Fibroblast of the aortic adventitia (primary cell): ENCODE measurements at places on chromosomes 2 and 18. TPM values are rescaled to one million over a fixed set of nuclear protein-coding genes. Genes with fewer than 3 reads are reported as not detected.

DNA sequence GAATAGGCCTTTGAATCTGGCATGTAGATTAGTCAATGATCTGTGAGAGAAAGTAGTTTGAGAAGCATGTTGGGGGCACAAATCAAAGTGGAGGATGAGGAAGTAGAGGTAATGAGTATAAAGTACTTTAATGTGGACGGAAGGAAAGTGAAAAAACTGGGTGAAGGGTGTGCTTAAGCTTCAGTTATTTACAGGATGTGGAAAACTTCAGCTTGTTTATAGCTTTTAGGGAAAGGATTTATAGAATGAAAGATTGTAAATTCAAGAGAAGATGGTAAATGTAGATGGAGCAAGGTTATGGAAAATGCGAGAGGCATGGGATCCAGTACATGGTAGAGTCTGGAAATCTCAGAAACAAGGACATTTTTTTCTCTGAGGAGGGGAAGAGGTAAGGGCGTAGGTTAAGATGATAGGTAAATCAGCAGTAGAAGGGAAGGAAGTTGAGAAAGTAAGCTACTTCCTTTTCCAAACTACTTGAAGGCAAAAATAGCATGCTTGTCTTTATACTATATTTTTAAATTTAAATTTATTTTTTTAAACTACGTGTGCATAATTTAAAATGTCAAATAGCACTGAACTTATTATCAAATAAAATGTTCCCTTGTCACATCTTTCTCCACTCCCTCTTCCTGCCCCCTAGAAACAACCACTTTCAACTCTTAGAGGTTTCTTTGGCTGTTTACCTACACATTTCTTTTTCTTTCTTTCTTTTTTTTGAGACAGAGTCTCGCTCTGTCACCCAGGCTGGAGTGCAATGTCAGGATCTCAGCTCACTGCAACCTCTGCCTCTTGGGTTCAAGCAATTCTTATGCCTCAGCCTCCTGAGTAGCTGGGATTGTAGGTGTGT is 8.5 kb downstream of the FAM117B start:
- no peak for DNase-seq

GRCh38 chr18:55534547-55534946 is 53.4 kb downstream of the TCF4 start:
- DNase-seq: no peak

DNA sequence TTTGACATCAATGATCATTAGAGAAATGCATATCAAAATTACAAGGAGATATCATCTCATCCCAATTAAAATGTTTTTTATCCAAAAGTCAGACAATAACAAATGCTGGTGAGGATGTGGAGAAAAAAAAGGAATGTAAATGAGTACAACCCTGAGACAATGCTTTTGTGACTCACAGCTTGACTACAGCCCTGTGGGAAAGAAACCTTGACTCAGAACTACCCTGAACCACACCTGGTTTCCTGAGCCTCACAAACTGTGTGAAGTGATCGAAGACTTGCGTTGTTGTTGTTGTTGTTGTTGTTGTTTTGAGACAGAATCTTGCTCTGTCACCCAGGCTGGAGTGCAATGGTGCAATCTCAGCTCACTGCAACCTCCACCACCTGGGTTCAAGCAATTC is 266.6 kb upstream of the MYT1L start:
- no peak for DNase-seq

DNA sequence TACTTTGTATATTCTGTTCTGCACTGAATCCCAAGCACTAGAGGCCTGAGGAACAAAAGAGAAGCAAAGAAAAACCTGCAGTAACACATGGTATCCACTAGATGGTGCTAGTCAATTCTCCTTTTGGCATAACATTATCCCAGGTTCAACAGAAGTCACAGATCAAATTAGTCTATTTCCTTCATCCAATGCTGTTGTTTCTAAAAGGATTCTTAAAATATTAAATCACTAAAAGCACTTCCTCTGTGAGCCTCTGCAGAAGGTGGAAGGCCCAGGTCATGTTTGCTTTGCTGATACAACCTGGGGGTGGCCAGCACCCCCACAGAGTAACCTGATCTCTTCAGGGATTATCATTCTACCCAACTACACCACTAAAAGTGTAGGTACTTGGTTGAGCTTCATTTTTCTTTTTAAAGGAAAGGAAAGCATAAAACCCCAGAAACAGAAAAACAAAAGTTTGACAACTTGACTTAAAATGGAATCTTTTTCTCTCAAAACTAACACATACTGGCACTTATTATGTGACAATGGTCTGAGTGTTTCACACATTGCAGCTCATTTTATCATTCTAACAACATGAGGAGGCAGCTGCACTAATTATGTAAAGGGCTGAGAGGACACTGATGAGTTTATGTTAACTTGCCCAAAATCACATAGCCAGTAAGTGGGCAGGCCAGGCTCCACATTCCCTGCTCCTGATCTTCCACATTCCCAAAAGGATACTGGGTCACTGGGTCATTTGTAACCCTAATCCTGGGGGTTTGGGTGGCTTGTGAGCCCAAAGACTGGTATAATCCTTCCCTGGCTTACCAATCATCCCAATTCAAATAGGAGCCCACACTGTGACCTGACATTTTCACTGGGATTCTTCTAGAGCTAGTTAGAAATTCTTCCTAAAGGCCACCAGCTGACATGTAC is 66.8 kb upstream of the DNER start:
- peak; percentile 72 for DNase-seq

- peak; percentile 69 for DNase-seq
Measured at GRCh38 chr2:54665436-54665856, 58.0 kb upstream of the EML6 start.

GRCh38 chr18:47877892-47878291 is 52.6 kb downstream of the SMAD2 start:
- DNase-seq: no peak

DNA sequence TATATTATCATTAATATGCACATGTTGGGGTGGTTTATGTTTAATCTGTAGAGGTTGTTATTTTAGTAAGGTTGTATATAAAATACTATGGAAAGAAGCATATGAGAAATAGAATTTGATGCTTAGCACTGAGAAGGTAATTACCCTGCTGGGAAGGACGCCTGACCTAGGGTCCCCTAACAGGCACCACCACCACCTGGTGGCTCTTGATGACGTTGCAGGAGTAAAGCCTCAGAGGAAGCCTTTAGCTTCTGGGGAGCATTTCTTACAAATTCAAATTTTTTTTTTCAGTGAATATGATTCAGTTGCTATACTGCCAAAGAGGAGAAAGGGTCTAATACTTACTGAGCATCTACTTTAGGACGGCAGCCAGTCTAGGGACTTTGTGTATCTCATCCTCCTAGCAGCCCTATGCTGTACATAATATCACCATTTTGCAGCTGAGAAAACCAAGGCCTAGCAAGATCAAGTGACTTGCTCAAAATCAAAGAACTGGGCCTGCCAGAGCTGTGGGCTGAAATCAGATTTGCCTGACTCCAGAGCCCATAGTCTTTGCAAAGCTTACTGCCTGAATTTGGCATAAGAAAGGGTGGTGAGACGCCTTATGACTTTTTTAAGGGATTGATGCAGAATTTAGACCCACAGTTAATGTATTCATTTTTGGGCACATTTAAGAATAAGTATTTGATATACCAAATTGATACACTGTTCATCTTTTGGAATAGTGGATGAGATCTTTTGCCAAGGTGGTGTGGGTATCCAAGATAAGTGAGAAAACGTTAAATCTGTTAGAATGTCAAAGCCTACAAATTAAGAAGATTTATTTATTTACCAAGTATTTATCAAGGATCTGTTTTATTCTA is 78.8 kb upstream of the GAREM1 start:
- DNase-seq: peak; percentile 56

- peak; percentile 71 for DNase-seq
Measured at GRCh38 chr2:211745295-211746097, 793.1 kb downstream of the ERBB4 start.

GRCh38 chr18:79801217-79801616 is 3.5 kb downstream of the KCNG2 start:
- no peak for DNase-seq

DNA sequence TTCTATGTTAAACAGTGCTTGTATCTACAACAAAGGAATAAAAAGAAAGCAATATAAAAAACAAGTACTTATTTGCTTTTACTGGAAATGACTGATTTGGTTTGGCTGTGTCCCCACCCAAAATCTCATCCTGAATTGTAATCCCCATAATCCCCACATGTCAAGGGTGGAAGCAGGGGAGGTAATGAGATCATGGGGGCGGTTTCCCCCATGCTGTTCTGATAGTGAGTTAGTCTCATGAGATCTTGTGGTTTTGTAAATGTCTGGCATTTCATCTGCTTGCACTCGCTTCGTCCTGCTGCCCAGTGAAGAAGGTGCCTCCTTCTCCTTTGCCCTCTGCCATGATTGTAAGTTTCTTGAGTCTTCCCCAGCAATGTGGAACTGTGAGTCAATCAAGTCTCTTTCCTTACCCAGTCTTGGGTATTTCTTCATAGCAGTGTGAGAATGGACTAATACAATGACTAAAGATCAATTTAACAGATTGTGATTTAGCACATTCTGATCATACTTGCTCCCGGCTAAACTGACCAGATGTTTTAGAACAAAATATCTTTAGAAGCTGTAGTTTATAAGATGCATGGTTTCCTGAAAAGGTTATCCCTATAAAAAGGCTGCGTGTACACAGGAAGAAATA is 19.9 kb downstream of the PTH2R start:
- DNase-seq: no peak

GRCh38 chr2:46684661-46685060 is 205.3 kb downstream of the TMEM247 start:
- no peak for DNase-seq

GRCh38 chr2:21043744-21044532 is at the start of gene APOB:
APOB (minus strand) TSS chr2:21044073; CDS start chr2:21043945, 128 bp downstream.
- DNase-seq: no peak

GRCh38 chr18:35141077-35141476 is 99.8 kb upstream of the ZNF397 start:
- no peak for DNase-seq

DNA sequence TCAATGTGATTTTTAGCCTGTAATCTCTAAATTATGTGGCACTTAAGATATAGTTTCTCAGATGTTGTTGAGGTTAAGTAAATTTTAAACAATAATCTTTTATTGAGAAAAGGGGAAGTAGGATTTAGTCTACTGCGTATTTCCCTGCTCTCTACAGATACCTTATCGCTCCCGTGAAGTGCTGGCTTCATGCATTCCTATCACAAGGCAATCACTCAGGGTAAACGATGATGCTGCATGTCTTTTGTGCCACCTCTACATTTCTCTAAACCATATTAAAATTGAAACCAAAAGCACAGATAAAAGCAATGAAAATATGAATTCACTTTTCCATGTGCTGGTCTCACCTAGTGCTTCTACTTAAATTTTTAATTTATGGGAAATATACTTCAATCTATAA is 14.4 kb upstream of the RPE start:
- no peak for DNase-seq

GRCh38 chr2:138333677-138334076 is 167.9 kb upstream of the SPOPL start:
- DNase-seq: no peak

DNA sequence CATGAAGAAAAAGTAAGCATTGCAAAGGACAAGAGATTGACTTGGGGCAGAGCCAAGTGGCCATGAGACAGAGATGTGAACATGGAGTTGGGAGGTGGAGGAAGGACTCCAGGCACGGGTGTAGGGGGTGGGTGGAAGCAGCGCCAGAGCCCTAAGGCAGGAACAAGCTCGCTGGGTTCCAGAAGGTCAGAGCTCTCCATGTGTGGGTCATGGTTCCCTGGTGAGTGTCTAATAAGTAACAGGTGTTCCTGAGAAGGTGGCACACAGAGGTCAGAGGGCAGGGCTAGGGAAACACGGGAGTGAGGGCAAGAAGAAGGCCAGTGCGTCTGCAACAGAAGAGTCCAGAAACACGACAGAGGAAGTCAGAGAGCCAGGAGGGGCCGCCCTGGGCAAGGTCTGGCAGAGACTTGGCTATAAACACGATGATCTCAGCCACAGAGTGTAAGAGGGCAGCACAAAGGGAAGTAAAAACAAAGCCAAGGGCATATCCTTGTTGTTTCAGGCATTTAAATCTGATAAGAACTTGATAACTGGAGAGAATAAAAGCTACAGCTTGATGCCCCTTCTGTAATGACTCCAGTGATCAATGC is 260.8 kb downstream of the TGIF1 start:
- peak; percentile 39 for DNase-seq

GRCh38 chr2:71664161-71664560 is 210.8 kb downstream of the DYSF start:
- no peak for DNase-seq

- peak; percentile 80 for DNase-seq
Measured at GRCh38 chr2:234564699-234565098, 67.8 kb upstream of the ARL4C start.

- no peak for DNase-seq
Measured at GRCh38 chr2:96756788-96757476, 3.8 kb upstream of the CNNM4 start.

- DNase-seq: no peak
Measured at GRCh38 chr2:62383846-62384245, 122.1 kb downstream of the TMEM17 start.

- DNase-seq: no peak
Measured at GRCh38 chr2:109535217-109535946, 78.4 kb downstream of the SEPTIN10 start.

DNA sequence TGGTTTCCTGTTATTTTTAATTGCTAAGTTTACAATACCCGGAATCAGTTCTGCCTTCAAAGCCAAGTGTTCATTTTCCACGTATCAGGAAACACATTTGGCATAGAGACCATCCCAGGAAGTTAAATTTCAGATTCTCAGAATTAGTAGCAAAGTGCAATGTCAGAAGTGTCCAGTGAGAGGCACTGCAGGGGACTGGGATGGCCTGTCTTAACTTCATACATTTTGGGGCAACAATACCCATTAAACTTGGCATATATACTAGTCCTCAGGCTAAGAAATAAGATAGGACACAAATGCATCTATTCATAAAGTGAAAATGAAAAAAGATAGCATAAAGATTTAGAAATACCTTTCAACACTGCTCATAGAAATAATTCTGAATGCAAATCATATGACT is 1.5 kb upstream of the IL1RL2 start:
- DNase-seq: peak; percentile 65

GRCh38 chr2:23283-23682 is 23.0 kb downstream of the FAM110C start:
- no peak for DNase-seq

DNA sequence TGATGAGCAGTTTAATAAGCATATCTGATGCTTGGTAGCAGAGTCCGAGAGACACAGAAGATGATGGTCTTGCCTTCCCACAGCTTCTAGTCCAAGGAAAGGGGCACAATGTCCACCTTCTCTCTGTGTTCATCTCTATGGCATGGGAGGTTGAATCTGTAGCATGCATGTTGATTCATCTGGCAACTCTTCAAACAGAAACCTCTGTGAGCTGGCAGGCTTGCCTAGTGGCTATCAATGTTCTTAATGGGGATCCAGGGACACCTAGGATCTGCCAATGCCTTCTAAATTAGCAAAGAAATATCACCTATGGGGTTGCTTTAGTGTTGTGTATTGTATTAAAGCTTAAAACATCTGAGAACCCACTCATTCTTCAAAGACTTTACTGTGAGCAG is 170.8 kb downstream of the INO80D start:
- DNase-seq: no peak

Gene APOB
- under 0.01 TPM in 1 of 2 replicates, not detected in the other for total RNA-seq

Gene CFAP221
- not detected in 2 replicates for total RNA-seq

Gene RAB17
- 0.54 and 3.5 TPM in 2 replicates for total RNA-seq

Gene POTEC
- total RNA-seq: under 0.01 TPM in 1 of 2 replicates, not detected in the other

Gene PRKAG3
- total RNA-seq: 0.18 and 0.41 TPM in 2 replicates

Gene CROCC2
- under 0.01 and 0.41 TPM in 2 replicates for total RNA-seq

Gene PTPRN
- 0.36 and 1.8 TPM in 2 replicates for total RNA-seq

Gene ASB18
- total RNA-seq: not detected in 2 replicates

Gene UGT1A8
- 0.09 TPM in 1 of 2 replicates, not detected in the other for total RNA-seq

Gene FBXO15
- 0.27 and 0.49 TPM in 2 replicates for total RNA-seq

Gene KCNF1
- not detected in 2 replicates for total RNA-seq

Gene HOXD13
- not detected in 2 replicates for total RNA-seq

Gene RPRD1A
- 32.6 and 47.4 TPM in 2 replicates for total RNA-seq

Gene IL36RN
- total RNA-seq: not detected in 2 replicates

Gene THSD7B
- 0.36 TPM in 1 of 2 replicates, not detected in the other for total RNA-seq

Gene LBX2
- 2.0 and 3.0 TPM in 2 replicates for total RNA-seq
